ENCODE measurements at places on chromosomes 16 and 17.

- DNase-seq = no peak
Observed at GRCh38 chr17:47884905-47885730, 10.9 kb upstream of the SP2 start.

GRCh38 chr17:2636169-2636930 lies 42.9 kb downstream of the PAFAH1B1 start:
- no peak for DNase-seq

GRCh38 chr17:30915833-30916611 lies 5.7 kb upstream of the ADAP2 start:
- no peak for DNase-seq

GRCh38 chr17:9356488-9356911 lies 219.1 kb downstream of the STX8 start:
- DNase-seq = no peak

- DNase-seq = no peak
Observed at GRCh38 chr16:11033629-11034420, 89.5 kb downstream of the CLEC16A start.

- no peak for DNase-seq
Observed at GRCh38 chr16:14309001-14309886, 238.1 kb downstream of the MRTFB start.

- DNase-seq = no peak
Observed at GRCh38 chr17:10156599-10156947, 41.8 kb downstream of the GAS7 start.

DNA sequence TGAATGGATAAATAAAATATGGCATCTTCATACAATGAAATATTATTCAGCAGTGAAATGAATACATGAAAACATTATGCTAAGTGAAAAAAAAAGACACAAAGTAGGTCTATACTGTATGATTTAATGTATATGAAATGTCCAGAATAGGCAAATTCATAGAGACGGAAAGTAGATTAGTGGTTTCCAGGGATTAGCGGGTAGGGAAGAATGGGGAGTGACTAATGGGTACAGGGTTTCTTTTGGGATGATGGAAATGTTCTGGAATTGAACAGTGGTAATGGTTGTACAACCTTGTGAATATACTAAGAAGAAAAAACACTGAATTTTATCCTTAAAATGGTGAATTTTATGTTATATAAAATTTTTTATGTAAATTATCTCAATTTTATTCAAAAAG lies 8.5 kb upstream of the MYCBPAP start:
- no peak for DNase-seq

- DNase-seq = no peak
Observed at GRCh38 chr17:5027916-5028315, 7.3 kb downstream of the SLC52A1 start.

DNA sequence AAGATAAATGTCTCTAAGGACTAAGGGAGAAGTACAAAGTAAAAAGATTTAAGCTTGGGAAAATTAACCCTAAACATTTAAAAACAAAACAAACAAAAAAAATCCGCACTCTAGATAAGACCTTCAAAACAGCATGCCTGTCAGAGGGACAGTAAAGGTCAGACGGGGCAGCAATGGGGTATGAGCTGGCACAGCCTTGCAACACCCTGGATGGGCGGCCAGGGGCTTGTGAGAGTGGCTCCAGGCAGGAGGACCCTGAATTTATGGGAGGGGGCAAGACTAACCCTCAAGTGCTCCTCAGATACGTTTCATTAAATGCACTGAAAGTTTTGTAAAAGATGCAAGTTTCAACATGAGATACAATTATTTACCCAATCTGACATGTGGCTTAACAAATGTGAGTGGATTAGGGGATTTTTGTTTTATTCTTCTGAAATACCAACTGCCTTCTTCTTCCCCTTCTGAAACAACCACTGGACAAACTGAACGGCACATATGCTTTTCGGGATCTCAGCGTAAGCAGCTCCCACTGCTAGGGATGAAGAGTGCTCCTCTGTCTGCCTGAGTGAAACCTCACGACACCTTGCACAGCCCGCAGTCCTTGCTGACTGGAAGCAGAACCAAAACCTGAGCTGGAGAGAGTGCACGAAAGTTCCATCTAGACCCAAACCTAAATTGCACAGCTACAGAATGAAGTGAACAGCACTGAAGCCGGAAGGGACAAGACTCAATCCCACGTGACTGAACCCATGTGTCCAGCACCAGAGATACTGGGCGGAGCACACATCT lies 128.4 kb downstream of the ANKRD11 start:
- no peak for DNase-seq

DNA sequence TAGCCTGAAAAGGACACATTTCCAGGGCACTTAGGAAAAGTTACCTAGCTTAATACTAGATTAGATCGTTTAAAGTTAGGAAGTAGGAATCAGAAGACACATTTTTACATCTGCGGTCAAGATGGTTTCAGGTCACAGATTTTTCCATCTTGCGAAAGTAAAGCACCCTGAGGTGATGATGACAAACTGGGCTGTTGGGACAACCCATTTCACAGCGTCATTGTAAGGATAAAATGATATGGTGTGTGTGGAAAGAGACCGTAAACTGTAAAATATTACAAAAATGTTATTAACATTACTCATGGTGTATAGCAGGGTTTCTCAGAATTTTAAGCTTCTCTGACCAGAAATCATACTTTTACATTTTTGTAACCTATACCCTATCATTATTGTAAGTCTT lies 10.1 kb upstream of the MAP2K6 start:
- no peak for DNase-seq

- DNase-seq = no peak
Observed at GRCh38 chr16:81618661-81619060, 160.4 kb upstream of the PLCG2 start.

Measured in thoracic aorta (tissue), 2 donors.